ENCODE measurements at places on chromosomes 5 and 9. TPM values are rescaled to one million over a fixed set of nuclear protein-coding genes. Genes with fewer than 3 reads are reported as not detected.
A peak's percentile ranks its signal among the peaks of the same experiment; 100 is the strongest.

DNA sequence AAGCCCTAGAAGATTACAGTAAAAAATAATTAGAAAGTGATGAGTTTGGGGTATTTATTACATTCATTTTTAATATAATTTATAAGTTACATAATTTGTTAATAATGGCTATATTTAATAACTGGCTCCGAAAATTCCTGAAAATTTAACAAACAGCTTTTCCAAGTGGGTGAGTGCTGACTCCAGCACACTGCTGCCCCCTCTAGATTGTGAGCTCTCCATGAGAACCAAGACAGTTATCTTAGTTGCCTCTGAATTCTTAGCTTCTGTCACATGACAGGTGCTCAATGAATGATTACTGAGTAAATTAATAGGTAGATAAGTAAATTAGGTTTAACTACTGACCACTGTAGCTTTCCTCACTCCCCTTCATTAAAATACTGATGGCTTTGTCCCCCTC, 7.8 kb downstream of the KLHL3 start:
- DNase-seq: peak; percentile 33

DNA sequence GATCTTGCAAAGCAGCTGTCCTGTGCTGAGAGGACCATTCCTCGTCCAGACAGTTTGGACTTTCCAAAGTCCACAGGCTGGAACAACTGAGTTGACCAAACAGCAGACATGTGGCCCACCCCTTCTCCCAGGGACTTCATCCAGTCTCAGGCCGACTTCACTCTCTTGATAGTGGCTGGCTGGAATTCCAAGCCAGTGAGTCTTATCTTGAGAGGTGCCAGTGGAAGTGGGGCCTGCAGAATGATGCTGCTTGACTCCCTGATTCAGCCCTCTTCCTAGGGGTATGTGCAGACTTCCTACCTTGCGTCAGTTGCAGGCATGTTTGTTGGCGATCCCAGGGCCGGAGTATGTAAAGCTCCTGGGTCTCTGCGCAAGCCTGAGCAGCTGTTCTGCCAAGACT, 131.4 kb upstream of the TSLP start:
- no peak for DNase-seq

- no peak for DNase-seq
Measured at GRCh38 chr5:89187883-89188465, 305.0 kb upstream of the MEF2C start.

- no peak for DNase-seq
Measured at GRCh38 chr5:172724242-172725183, 46.5 kb downstream of the DUSP1 start.

DNA sequence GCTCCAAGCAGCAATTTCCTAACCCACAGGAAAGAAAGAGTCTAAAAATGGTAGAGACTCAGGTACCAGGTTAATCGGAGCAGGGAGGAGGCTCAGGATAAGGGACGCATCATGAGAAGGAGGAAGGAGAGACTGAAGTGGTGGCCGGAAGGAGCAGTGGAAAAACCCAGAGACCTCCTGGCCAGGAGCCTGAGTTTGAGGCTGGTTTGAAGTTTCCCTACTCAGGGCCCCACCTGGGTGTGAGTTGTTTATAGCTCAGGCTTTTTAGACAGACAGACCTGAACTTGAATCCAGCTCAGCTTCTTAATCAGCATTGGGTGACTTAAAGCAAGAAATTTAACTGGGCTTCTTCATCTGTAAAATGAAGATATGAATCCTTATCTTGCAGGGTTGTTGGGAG, 11.9 kb upstream of the AQP7 start:
- no peak for DNase-seq

DNA sequence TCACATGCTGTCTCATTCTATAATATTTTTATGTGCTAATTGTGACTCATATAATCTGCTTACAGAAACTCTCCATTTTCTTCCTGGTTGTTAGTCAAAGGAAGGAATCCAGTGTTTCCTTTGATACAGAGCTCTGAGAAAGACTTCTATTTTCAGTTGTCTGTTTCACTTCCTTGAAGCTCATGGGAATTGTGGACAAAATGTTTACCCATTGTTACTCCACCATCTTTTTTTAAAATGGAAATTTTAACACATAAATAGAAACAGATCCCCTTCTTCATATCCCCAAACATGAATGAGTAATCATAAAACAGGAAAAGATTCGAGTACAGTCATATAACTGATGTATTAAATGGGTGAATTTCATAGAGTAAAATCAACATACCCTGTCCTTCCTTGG, 42.0 kb upstream of the KCNN2 start:
- DNase-seq: peak; percentile 47

DNA sequence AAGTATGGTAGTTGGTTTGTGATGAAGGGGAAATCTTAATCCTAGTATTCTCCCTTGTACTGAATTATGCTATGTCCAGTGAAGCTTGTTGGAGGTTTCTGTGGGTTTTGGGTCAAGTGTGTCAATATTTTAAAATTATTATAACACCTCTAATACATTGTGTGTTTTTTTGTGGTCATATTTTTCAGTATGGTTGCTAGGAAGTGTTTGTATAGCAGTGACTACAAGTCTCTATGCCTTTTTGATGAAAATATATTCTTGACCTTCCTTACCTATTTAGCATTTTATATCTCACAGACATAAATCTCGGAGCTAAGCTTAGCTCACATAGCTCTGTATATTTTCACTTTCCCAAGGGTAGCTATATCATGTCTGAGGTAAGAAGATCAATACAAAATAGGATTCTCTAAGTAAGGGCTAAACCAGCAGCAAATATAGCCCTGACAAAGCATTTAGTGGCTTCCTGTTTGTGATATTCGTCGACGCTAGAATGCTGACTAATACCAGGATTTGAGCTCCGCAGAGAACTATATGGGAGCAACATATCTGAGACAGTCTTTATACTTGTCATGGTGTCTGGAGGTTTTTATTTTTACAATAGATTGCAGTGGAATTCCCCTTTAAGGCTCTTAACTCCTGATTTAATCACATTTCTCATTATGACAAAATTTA, 82.3 kb downstream of the MACIR start:
- peak; percentile 76 for DNase-seq

DNA sequence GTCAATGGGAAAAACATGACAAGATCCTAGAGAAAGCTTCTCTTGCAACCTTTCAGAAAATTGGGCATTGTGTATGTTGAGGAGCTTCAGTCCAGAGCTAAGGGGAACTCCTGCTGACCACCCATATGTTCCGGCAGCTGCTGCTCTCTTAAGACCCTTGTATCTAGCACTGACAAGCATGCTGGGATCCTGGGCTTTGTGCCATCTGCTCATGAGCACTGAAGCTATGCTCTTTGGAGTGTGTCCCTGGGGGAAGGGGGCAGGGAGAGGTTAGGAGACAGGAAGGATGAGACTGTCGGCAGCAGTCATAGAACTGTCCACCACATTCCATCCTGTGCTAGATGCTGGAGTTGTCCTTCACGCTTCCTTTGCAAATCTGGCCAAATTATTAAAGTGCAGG, 109.3 kb downstream of the JAKMIP2 start:
- DNase-seq: no peak

- no peak for DNase-seq
Measured at GRCh38 chr5:54988817-54989216, 3.4 kb upstream of the ESM1 start.

DNA sequence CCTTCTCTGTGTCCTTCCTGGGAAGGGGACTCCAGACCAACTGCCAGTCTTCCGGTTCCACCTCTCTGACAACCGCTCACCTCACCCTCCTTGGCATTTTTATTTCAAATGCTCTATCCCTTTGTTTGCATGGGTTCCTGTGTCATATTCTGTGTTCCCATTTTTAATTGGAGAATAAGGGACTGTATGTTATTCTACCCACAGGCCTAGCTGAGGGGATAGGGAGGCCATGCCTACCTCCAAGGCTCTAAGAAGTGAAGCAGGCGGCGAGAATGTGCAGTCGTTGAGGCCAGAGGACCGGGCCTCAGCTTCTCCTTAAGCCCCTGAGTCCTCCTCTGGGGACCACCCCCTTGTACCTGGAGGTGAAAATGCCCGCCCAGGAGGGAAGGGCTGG, 936 bp upstream of the WDR5 start:
- no peak for DNase-seq

DNA sequence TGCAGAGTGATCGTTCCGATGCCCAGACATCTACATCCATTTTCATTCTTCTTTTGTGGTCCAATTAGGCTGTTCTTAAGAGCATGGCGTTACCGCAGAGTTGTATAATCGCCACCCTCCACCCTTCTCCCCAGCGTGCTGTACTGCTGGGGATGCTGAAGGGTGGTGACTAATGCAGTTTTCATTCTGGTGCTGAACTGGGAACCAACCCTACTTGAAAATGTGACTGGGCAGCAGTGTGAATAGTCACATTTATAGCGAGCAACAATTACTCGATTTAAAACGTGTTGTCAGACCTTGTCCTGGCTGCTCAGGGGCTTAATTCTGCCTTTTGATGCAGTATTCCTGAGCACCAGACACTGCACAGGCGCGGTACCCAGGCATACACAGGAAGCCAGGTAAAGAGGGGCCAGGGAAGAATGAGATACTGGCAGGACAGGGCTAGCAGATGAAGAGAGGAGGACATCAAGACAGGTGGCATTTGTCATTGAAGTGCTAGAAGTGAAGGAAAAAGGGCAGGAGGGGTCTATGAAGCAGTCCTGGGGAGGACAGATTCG, 719 bp upstream of the ISCA1 start:
- no peak for DNase-seq

DNA sequence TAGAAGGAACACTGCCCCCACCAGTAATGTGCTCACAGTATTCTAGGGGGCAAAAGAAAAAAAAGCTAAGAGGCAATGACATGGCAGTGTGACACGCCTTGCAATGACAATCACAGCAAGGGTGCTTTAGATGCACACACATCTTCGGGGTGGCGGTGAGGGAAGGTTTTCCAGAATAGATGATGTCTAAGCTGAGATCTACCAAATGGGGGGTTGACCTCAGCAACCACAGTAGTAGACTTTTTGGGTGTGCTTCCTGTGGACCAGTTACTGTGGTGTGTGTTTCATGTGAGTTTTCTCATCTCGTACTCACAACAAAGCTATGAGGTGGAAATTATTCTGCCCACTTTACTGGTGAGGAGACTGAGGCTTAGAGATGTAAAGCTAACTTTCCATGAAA, 10.2 kb upstream of the IL12B start:
- no peak for DNase-seq

- no peak for DNase-seq
Measured at GRCh38 chr9:71839668-71840067, 71.3 kb downstream of the ABHD17B start.

- peak; percentile 41 for DNase-seq
Measured at GRCh38 chr5:57277085-57277484, 103.2 kb downstream of the GPBP1 start.

- DNase-seq: no peak
Measured at GRCh38 chr5:17895288-17896033, 261.2 kb downstream of the TAF11L14 start.

DNA sequence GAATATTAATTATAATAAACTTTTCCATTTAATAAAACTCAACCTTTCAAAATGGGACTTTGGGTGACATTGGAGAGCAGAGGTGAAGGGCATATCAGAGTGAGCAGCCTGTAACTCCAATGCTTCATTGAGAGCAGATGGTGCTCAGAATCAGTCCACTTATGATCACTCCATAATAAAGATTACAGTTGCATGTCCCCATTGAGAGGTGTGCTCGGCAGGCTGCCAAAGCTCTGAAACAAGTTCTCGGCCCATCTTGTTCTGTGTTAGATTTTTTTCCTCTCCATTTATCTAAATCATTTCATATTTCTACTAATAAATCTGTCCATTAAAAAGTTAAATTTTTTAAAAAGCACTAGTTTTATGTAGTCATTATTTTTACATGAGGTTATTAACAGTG, 1786.4 kb upstream of the WWC1 start:
- DNase-seq: no peak

DNA sequence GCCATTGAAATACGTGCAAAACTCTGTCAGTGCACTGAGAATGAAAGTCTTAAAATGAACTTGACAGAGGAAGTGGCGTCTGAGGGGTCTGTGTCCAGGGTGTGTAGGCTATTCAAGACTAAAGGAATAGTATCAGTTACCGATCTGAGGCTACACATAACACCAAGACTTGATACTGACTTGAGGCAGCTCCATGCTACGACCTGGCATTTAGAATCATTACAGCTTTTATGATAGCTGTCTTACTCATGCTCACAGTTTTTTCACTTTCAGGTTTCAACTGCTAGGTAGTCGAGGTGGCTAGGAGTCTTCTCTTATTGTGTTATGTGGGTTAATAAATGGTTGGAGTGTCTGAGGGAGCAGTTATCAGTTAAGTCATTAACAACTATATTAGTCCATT, 92.8 kb upstream of the SLCO6A1 start:
- no peak for DNase-seq

DNA sequence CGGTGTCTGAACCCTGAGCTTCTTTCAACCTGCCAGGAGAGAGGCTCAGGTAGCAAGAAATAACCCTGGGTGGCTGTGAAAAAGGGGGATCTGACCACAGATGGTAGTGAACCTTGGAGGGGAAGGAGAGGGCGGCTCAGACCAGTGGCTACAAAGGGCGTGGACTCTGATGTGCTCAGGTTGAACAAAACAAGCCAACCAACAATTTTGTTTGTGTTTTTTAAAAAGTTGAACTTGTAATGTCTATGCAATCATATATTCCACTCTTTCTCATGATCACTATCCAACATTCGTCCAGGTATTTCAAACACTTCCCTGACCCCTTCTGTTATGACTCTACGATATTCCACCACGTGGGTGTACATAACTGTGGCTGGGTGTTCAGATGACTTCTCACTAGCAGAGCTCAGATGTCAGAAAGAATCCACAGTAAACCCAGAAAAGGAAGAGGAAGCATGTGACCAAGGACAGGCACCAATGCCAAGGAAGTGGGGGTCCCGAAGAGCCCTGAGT, 20.0 kb downstream of the PTPN3 start:
- no peak for DNase-seq

Gene SLC45A2
- total RNA-seq: under 0.01 TPM

Gene SPEF2
- total RNA-seq: 0.20 TPM

Gene SYNPO
- 10.7 TPM for total RNA-seq

Gene NIM1K
- total RNA-seq: not detected

Gene DRD1
- not detected for total RNA-seq

Gene DMRTA1
- under 0.01 TPM for total RNA-seq

Gene SLC36A3
- total RNA-seq: not detected

Gene KLF9
- 23.2 TPM for total RNA-seq

Measured in lung microvascular endothelial cell (primary cell).